GM04503 (cell line): ENCODE measurements at places on chromosomes 3 and 15.

DNA sequence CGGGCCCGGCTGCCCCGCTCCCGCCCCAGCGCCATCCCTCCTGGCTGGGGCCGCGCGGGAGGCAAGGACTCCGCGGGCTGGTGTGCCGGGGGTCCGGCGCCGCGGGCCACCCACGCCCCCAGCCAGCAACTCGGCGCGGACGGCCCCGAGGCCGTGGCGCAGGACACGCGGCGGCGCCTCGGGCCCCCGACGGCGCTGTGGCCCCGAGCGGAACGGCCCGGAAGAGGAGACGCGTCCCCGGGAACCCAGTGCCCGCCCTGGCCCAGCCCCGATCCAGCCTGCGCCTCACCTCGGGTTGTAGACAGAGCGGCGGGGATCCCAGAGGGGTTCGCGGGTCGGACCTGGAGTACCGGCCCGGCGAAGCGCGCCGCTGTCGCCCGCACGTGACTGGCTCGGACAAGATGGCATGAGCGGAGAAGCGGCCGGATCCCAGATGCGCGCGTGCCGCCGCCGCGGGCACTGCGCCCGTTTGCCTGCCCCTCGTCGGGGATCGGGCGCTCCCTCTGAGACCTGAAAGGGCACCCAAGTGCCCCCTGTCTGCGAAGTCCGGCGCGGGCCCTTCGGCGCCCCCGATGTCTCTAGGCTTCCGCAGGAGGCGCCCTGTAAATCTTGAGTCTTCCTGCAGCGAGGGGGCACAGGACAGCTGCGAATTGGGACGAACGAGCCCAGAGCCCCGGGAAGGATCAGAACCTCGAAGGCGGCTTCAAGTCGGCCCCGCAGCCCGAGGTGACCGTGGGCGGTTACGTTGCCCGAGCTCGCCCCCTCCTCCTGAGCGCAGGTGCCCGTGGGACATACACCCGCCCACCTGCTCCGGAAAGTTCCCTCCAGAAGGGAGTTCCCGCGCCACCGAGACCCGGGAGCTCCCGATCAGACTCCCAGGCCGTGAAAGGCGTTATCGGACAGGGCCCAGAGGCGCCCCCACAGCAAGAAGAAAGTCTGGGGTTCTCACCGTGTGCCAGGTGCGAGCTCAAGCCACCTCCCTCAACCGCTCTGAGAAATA lies 598 bp upstream of the SFMBT1 start:
- DNase-seq, result no peak

DNA sequence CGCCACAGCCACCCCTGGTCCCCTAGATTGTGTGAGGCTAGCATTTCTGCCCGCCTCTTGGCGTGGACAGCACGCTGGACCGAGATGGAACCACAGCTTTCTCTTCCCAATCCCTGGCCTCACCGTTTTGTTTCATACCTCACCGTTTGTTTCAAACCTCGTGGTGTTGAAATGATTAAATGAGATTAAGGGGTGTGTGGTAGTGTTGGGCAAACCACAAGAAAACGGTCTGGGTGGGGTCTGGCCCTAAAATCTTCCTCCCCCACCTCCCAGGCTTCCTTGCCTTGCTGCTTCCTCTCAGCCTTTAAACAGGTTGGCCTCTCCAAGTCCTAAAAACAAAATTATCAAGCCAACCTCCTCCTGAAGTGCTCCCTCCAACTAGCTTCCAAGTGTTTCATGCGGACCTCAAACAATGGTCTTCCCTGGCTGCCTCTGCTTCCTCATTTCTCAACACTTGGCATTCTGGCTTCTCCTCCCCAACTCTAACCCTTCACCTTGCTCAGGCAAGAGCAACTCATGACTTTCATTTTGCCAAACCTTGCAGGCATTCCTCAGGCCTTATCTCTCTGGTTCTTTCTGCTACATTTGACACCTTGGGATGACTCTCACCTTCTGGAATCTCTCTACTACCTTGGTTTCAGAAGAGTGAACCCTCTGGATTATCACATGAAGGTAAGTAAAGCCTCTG lies 1.4 kb upstream of the ATP13A3 start:
- DNase-seq, result no peak

- no peak for DNase-seq
Observed at GRCh38 chr3:85710490-85710889, 751.7 kb downstream of the CADM2 start.

- no peak for DNase-seq
Observed at GRCh38 chr3:111605493-111605892, 10.3 kb upstream of the ZBED2 start.

DNA sequence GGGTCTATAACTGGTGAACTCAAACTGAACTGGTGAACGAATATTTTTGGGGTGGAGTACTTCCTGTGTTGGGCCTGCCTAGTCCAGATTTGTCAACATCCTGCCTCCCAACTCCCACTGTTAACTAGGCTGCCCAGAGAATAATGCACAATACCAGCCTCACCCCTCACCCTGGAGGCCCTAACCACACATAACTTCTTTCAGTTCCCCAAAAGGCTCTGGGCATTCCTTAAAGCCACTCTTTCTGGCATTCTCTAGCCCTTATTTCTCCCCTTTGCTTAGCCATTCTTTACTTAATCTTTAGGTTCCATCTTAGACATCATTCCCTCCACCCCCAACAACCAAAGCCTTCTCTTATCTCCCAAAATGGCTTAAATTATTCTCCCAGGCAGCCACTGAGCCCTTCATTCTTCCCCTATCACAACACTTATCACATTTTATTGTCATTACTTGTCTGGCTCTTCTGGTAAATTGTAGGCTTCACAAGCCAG lies 9.1 kb upstream of the SEC11A start:
- no peak for DNase-seq

DNA sequence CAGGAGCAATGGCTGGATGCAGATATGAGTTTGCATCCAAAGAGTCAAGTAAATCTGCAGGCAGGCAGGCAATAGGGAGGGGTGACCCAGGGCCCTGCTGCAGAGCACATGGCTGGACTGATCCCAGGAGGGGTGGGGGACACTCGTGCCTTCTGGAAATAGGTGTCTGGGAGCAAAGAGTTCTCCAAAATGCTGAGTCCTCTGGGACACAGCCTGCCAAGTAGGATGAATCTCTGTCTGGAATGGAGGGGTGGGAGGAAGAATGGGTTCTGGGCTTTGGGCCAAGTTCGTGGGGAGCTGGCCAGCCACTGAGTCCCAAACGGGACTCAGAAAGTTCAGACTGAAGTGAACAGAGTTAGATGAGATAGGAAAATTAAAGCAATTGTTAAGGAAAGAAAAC lies 214.5 kb downstream of the MTHFS start:
- DNase-seq, result peak; percentile 67

- DNase-seq, result no peak
Observed at GRCh38 chr15:77980098-77980497, 97.4 kb downstream of the TBC1D2B start.

DNA sequence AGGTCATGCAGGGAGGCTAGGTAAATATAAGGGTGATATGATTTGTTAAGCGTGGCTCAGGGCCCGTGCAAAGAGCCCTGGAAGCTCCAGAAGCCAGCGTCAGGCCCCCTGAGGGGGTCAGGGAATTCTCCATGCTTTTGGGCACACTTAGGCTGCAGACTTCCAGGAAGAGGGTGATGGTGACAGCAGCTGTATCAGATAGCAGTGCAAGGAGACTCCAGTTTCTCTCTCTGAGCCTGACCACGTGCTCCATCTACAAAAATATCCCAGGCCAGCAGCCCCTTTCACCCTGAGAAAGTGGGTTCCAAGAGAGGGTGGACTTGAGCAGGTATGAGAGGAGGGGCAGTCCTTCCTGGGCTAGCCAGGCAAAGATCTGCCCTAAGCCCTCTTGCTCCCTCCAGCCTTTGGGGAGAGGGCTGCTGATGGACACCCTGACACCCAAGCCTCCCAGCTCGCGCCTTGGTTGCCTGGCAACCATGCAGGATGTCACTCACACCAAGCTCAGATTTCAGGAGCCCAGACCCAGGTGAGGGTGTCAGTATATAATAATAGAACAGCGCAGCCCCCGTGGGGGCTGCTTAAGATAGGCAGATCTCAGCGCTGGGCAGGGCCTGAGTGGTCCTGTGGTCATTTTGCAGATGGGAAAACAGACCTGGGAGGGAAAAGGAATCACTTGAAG lies 35.8 kb downstream of the ATP2B2 start:
- DNase-seq, result no peak

DNA sequence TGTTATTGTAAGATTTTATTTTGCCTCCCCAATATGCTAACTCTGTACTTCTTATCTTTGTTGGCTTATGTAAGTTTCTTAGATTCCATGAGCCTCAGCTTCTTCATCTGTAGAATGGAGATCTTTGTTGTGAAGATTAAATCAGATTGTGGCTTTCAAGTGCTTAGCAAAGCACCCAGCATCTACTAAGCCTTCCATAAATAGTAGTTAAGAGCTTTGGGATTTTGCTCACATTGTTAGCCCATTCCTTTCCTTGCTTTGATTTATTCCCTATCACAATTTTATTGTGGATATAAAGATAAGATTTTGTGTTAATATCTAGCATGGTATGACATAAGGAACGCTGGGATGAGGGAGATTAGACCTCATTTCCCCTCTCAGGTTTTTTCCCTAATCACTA lies 501.4 kb downstream of the PYDC2 start:
- no peak for DNase-seq

- DNase-seq, result no peak
Observed at GRCh38 chr15:29935296-29936004, 113.2 kb upstream of the TJP1 start.
